ENCODE measurements at places on chromosomes 4 and X.
A peak's percentile ranks its signal among the peaks of the same experiment; 100 is the strongest.

- DNase-seq = no peak
Measured at GRCh38 chr4:81508411-81509185, 36.9 kb upstream of the RASGEF1B start.

- DNase-seq = peak; percentile 87
Measured at GRCh38 chr4:171812333-171812664, 905 bp upstream of the GALNTL6 start.

GRCh38 chr4:61129971-61130370, 70.2 kb upstream of the ADGRL3 start:
- DNase-seq = no peak

DNA sequence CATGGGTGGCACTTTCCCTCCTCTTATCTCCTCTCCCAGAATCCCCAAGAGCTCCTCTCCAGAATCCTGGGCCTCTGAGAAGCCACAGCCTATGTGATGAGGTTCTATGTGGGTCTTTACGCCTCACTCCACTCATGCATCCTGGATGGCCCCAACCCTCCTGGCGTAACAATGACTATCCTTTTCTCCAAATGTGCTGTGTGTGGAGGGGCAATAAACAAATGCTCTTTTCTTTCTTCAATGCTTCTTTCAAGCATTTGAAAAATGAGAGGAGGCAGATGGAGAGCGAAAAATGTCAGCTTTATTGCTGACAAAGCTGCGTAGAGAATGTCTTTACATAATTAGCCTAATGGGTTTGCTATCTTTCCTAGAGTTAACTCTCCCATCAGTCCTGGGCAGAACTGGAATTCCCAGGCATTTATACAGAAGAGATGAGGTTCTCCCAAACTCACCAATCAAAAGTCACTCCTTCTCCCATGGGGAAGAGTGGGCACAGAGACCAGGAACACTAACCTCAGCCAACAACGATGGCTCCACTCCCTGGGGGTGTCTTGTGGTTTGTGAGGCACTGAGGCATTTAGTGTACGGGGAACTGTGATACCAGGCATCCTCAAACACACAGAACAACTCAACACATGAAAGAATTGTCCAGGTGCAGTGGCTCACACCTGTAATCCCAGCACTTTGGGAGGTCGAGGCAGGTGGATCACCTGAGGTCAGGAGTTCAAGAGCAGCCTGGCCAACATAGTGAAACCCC, 118.9 kb upstream of the SLC34A2 start:
- no peak for DNase-seq

GRCh38 chr4:137432446-137433311, 99.6 kb downstream of the PCDH18 start:
- no peak for DNase-seq

- no peak for DNase-seq
Measured at GRCh38 chrX:150575419-150575814, 7.0 kb downstream of the MTM1 start.

DNA sequence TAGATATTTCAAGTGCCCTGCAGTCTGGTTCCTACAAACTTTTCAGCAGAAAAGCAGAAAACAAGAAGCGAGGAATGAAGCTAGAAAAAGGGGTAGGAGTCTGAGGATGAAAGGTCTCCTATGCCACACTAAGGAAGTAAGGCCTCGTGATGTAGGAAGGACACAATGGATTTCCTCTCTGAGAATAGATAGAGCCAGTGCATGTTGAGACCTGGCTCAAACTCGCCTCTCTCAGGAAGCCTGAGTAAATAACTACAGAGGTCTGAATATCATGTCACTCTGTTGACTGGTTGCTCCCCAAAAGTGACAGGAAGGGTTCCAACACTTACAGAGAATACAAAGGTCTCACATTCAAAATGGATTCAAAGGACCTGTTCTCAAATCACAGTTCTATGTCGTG, 93.3 kb downstream of the GRIA3 start:
- DNase-seq = no peak

DNA sequence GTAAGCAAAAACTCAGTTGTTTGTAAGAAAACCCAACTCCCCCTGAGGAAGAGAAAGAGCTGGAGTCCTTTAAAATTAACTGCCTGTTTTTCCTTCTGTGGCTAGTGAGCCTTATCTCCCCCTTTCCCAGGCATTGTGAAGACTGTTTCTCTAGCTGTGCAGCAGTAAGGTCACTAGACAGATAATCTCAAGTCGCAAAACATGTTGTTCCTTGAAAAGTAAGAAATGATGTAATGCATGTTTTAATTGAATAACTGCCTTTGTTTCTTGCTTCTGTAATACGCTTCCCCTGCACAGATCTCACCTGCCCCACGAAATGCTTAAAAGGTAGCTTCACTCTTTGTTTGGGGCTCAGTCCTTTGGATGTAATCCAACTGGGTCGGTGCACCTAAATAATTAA, 5.8 kb upstream of the GAGE12J start:
- no peak for DNase-seq

GRCh38 chr4:54976682-54977081, 148.7 kb downstream of the KDR start:
- no peak for DNase-seq

DNA sequence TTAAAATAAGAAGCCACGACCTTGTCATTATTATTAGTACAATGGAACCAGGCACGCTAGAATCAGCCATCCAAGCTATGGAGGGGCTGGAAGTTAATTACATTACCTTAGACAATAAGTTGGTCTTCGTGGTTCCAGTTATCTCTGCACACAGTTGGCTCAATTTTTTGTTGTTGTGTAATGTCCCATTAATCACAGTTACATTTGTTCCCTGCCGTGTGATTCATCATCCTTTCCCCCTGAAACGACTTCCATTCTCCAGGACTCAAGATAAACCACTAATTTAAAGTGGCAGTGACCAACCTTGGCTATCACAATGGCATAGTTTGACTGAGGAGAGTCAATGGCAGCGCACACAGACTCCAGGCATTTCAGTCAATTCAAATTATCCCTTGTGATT, 905.0 kb downstream of the RAB28 start:
- no peak for DNase-seq

DNA sequence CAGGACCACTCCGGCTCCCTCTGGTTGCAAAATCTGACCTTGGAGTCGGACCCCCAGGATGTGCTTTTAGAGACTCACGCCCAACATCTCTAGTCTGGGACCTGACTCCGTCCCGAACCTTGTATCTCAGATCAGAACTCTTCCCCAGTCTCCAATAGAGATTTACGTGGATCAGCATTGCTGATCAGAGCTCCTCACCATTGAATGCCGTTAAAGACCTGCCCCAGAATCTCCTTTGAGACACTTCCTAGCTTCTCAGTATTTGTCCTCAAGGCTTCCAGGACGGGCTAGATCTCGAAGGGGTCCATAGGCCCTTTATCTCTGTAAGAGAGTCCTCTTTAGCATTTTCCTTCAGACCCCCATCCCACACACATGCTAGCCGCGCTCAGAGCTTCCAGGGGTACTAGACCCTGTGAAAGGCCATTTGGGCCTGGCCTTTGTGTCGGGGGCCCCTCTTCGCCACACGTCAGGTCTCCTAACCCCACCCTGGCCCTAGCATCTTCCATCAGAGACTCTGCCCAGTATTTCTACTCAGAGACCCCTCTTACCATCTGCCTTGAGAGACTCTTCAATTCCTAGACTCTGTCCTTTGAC, 662 bp downstream of the UBA1 start:
- no peak for DNase-seq

DNA sequence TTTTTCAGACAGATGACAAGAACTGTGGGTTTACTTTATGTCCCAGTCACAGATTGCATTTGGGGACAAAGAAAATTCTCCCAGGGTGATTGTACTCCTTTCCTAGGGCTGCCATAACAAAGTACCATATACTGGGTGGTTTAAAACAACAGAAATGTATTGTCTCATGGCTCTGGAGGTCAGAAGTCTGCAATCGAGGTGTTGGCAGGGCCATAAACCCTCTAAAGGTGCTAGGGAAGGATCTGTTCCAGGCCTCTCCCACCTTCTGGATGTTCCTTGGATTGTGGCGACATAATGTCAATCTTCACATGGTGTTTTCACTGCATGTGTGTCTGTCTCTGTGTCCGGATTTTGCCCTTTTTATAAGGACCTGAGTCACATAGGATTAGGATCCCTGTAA, 12.3 kb downstream of the GEMIN8 start:
- no peak for DNase-seq

DNA sequence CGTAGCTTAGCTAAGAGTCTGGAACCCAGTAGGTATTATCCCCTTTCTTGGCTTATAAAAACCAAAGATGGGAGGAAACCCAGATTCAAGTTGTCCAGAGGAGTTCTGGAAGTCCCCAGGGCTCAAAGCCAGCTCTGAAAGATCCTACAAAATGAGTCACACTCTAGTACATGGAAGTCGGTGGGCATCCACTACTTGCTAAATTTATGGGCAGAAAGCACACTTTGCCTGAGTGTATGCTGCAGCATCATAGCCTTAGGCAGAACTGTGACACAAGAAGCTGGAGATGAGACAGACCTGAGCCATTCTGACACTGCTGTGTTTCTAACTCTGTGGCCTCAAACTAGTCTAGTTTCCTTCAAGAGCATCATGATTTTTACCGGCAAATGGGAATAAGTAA, 429.3 kb downstream of the AFF2 start:
- no peak for DNase-seq

- DNase-seq = no peak
Measured at GRCh38 chr4:71689822-71690221, 94.1 kb downstream of the GC start.

- no peak for DNase-seq
Measured at GRCh38 chrX:71118985-71119535, 664 bp downstream of the MED12 start.

DNA sequence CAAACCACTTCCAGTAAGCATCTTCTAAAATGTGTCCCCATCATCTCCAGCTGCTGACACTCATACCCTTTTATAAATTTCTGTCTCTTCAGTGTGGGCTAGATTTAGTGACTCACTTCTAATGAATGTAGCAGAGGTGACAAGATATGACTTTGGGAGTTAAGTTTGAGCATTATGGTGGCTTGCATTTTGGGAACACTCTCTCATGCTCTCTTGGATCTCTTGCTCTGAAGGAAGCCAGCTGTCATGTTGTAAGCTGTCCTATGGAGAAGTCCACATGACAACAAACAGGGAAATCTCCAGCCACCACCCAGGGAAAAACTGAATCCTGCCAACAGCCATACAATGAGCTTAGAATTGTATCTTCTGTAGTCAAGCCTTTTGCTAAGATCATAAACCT, 691.3 kb upstream of the PCDH7 start:
- DNase-seq = no peak

DNA sequence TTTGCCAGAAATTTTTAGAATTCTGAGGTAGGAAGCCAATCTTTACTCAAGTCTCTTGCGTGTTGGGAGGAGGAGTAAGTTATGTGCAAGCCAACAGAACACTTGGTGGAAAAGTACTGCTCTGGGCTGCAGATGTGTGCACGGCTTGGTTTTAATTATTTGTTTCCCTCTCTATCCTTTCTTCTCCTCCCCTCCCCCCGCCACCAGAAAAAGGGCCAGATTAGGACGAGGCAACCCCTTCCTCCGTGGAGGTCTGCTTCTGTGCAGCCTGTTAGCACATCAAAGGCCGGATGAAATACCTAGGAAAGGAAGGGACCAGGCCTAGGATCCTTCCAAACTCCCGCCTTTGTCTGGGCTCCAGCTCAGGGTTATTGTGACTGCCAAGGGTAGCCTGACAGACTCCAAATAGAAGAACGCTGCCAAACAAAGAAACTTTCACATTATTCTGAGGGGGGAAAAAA, 1.0 kb upstream of the PGRMC1 start:
- DNase-seq = no peak

- no peak for DNase-seq
Measured at GRCh38 chrX:74515356-74515755, 94.1 kb downstream of the SLC16A2 start.

DNA sequence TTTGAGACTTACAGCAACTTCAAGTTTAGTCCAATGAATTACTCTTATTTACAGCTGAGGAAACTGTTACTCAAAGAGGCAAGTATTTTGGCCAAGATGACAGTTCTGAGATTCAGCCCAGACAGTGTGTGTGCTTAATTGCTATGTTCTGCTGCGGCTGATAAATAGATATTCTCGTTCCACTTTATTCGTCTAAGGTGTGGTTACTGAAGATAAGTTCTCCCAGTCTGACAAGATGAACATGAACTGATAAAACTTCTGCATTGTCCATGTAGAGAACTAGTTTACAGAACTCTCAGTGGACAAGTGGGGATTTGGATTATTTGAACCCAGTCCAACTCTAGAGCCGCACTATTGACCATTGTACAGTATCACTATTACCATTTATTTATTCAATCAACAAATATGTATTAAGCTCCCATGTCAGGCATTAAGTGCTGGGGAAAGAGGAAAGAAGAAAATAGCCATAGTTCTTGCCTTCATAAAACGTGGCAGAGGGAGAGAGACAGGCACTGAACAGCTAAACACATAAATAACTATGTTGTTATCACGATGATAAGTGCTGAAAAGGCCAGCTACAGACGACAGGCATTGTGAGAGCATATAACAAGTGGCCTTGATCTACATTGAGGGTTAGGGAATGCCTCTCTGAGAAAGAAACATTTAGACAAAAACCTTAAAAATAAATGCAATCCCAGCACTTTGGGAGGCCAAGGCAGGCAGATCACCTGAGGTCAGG, 4.0 kb upstream of the DHX15 start:
- DNase-seq = peak; percentile 31

All from esophagus muscularis mucosa (tissue), 4 donors.